ENCODE measurements at places on chromosomes 16 and 17. TPM values are rescaled to one million over a fixed set of nuclear protein-coding genes. Genes with fewer than 3 reads are reported as not detected.

The SLC4A1 gene
- total RNA-seq: not detected

The ABCA10 gene
- total RNA-seq: 49.5 TPM

DNA sequence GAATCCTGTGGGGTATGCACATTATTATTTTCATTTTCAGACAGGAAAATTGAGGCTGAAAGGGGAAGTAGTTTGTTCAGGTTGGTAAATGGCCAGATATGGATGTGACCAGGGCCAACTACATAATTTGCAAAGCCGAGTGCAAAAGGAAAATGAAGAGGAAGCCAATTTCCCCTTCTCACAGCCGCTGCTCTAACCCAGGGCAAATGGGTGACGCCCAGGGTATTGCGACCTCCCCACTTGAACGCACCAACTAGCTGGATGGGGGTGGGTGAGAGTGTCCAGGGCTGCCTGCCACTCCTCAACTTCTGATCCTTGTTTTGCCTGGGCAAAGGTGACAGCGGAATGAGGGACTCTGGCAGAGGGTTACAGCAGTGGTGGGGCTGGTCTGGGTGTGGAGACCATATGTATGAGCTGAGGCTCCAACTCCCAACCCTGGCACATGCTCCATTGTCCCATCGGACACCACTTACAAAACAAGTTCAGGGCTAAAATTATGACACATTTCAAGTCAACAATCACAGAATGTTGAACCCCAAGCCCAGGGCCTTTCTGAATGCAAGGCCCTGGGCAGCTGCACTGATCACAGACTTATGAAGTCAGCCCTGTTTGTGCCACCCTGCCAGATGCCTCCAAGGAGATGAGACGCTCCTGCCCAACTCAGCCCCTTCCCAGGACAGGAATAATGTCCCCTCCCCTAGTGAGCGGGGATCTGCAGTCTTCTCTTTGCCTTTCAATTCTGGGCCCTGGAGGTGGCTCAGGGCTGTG lies 1.7 kb downstream of the ANKRD40CL start:
- H3K27me3 ChIP-seq: no peaks in the 10 kb centered on the region
- H3K4me1 ChIP-seq: no peaks in the 10 kb centered on the region

GRCh38 chr16:84453061-84453752 lies 51.3 kb downstream of the MEAK7 start:
- H3K4me1 ChIP-seq: no peaks in the 10 kb centered on the region
- no peaks in the 10 kb centered on the region for H3K36me3 ChIP-seq
- no peaks in the 10 kb centered on the region for H3K27me3 ChIP-seq
- no peak overlapping the region for H3K27ac ChIP-seq
- DNase-seq: no peak

The EME1 gene
- 0.29 TPM for total RNA-seq

The EXOC3L1 gene
- 1.1 TPM for total RNA-seq

DNA sequence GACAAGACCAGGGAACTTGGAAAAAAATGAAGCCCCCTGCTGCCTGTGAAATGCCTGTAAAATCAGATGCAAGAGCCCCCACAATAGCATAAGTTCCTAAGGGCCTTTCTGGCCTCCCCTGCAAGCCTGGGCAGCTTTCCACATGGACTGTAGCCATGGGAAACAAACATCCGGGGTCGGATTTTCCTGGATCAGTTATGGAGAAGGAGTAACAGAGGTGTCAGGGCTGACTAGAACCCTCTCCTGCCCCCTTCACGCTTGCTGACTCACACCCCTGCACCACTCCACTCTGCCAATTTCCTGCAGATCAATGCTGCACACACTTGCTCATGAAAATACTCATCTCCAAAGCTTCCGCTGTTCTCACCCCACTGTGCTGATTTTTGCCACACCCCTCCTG lies 258.6 kb downstream of the CBLN1 start:
- no peaks in the 10 kb centered on the region for H3K27me3 ChIP-seq
- H3K4me1 ChIP-seq: no peaks in the 10 kb centered on the region
- no peak overlapping the region for H3K27ac ChIP-seq
- H3K36me3 ChIP-seq: no peaks in the 10 kb centered on the region
- no peak overlapping the region for H3K4me3 ChIP-seq
- DNase-seq: no peak

The COASY gene
- 21.4 TPM for total RNA-seq

GRCh38 chr16:74226338-74226954 lies 70.2 kb upstream of the PSMD7 start:
- no peaks in the 10 kb centered on the region for H3K27me3 ChIP-seq
- H3K36me3 ChIP-seq: no peaks in the 10 kb centered on the region
- H3K4me3 ChIP-seq: no peak overlapping the region

- no peaks in the 10 kb centered on the region for H3K4me1 ChIP-seq
- H3K27me3 ChIP-seq: no peaks in the 10 kb centered on the region
- no peaks in the 10 kb centered on the region for H3K36me3 ChIP-seq
- H3K27ac ChIP-seq: no peak overlapping the region
Observed at GRCh38 chr17:68422821-68423220, 34.5 kb downstream of the WIPI1 start.

The FAM222B gene
- total RNA-seq: 9.7 TPM

DNA sequence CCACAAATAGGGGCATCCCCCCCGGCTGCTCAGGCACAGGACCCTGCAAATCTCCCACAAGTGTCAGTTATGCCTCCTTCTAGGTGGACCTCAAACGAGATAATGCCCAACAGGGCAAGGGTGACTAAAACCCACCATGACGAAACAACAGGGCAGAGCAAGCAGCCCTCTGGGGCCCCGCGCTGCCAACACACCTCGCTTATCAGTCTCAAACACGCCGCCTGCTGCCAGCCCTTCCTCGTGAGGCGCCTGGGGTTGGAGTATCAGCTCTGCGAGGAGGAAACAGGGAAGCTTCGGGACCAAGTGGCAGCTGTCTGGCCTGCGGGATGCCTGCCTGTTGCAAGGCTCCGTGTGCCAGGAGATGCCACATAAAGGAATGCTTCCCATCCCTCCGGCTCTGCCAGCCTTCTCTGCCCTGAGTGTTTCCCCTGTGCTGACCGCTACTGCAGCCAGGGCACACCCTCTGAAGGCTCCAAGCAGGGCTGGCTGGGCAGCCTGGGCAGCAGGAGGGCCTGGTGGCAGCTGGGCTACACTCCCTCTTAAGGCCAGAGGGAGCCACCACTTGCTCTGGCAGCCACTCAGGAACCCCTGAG lies 2.5 kb downstream of the SMIM5 start:
- H3K27ac ChIP-seq: peak overlapping the region; percentile 90
- H3K4me1 ChIP-seq: peaks cover 15% of the 10 kb centered on the region
- DNase-seq: no peak
- no peak overlapping the region for H3K4me3 ChIP-seq
- H3K36me3 ChIP-seq: no peaks in the 10 kb centered on the region
